ENCODE measurements at places on chromosomes 13 and 19.
A peak's percentile ranks its signal among the peaks of the same experiment; 100 is the strongest.

GRCh38 chr19:53057904-53058580, 13.5 kb downstream of the ERVV-2 start:
- no peak for DNase-seq

DNA sequence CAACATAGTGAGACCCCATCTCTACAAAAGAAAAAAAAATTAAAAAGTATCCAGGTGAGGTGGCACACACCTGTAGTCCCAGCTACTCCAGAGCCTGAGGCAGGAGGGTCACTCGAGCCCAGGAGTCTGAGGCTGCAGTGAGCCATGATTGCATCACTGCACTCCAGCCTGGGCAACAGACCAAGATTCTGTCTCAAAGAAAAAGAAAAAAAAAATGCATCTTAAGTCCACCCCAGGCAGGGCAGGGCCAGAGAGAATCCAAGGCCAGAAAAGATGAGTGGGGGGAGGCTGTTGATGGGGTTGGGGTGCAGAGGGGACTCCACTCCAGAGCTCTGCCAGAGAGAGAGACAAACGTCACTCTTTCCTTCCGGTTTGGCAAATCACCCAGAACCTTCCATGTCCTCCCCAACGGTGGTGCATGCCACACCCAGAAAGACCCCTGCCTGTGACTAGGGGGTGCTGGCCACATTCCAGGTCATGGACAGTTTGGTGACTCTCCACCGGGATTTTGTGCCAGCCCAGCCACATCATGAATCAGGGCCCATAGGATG, 431 bp downstream of the FUT3 start:
- no peak for DNase-seq

DNA sequence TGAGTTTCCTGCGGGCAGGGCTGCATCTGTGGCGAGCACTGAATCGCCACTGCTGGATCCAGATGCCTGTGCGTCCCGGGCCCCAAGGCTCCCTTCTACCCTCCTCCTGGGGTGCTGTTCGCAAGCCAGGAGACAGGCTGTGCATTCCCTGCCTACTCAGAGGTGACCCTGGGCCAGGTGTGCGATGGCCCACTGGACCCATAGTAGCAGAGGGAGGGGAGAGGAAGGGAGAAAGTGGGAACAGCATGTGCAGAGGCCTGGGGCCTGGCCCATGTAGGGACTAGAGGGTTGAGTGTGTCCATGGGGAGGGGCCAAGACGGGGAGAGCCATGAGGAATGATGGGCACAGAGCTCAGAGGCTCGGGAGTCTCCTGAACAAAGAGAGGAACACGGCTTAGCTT, 27.3 kb downstream of the CARM1 start:
- DNase-seq, result no peak

DNA sequence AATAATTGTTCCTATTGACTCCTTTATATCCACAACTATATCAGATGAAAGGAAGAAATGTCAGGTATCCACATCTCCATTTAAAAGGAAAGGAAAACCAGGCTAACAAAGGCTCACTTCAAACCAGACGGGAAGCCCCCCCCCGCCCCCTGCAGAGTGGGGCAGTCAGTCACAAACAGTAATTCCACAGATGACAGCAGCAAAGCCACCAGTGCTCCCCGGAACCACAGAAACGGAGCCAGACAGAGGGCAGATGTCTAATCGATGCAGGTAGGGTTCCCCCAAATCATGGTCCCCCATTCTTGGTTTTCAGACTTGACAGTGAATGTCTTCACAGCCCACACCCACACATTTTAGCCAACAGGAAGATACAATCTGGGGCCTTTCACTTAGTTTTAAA, 100.8 kb downstream of the STK24 start:
- no peak for DNase-seq

GRCh38 chr13:40666933-40667621, 636 bp upstream of the FOXO1 start:
- DNase-seq, result no peak

DNA sequence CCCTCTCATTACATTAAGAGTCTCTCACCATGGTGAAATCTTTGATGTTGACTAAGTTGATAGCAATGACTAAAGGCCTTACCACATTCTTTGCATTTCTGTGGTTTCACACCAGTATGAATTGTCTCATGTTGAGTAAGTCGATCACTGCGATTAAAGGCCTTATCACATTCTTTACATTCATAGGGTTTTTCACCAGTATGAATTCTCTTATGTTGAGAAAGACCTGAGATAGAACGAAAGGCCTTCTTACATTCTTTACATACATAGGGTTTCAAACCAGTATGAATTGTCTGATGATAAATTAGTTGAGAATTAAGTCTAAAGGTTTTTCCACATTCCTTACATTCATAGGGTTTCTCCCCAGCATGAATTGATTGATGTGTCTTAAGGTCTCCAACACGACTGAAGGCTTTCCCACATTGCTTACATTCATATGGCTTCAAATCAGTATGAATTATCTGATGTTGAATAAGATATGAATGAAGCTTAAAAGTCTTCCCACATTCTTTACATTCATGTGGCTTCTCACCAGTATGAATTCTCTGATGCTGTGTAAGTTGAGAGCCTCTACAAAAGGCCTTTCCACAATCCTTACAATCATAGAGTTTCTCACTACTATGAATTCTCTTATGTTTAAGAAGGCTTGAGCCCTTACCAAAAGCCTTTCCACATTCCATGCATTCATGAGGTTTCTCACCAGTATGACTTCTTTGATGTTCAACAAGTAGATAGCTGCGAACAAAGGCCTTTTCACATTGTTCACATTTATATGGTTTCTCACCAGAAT, 45.6 kb downstream of the ZNF283 start:
- no peak for DNase-seq

DNA sequence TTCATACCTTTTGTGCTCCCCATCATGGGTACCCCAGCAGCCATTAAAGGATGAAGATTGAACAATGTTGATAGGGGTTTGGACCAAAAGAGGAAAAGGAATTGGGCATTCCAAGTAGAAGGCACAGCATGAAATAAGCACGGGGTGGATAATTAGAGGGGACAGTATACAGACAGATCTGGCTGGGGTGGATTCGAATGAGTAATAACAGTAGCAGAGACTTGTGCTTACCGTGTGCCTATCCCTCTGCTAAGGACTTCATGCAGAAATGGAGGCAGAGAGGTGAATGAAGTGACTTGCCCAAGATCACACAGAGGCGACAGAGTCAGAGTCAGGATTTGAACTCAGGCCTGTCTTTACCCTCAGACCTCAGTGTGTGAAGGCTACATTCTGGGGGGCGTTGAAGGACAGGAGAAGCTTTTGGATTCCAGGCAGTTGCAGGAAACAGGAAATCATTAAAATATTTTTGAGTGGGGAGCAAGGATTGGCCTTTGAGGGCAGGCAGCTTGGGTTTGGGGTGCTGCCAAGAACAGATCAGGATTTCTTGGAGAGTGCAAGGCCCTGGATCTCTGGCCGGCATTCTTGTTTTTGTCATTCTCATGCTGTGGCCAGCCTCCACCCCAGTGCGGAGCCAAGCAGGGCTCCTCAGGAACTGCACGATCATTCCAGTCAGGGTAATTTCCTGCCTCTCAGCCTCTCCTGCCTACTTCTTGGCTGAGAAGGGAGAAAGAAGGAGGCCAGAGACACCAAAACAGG, 18.7 kb downstream of the PAF1 start:
- no peak for DNase-seq

- DNase-seq, result no peak
Observed at GRCh38 chr19:31149441-31149941, 199.7 kb downstream of the TSHZ3 start.

DNA sequence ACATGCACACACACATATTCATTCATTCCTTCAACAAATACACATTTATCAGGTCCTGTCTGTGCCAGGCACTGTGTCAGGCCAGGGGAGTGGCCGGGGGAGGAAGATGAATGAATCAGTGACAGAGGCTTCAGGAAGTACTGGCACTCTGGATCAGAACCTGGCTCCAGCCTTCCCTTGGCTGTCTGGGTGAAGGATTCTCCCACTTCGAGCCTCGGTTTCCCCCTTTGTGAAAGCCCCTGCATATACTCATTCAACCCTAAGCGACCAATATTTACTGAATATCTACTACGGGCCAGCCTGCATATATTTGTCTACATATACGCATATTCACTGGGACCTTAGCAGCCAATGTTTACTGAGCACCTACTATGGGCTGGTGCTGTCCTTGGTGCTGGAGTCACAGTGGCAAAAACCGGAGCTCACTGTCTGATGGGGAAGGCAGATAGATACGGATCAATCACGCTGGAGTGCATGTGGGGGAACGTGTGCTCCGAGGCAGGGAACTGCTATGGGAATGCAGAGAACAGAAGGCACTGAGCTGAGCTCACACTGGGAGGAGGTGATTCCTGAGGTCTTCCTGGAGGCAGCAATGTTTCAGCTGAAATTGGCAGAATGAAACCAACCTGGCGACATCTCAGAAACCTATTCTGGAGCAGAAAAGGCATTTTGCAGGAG, 636 bp upstream of the ZNF579 start:
- no peak for DNase-seq

- DNase-seq, result peak; percentile 87
Observed at GRCh38 chr19:11125994-11126685, 29.4 kb downstream of the SPC24 start.

- DNase-seq, result no peak
Observed at GRCh38 chr19:12769689-12770088, 5.7 kb downstream of the HOOK2 start.

- no peak for DNase-seq
Observed at GRCh38 chr13:50927701-50928100, 18.1 kb downstream of the RNASEH2B start.

- no peak for DNase-seq
Observed at GRCh38 chr19:55646889-55647731, 902 bp upstream of the CCDC106 start.

- DNase-seq, result no peak
Observed at GRCh38 chr19:46515879-46516350, 20.2 kb upstream of the PNMA8B start.

GRCh38 chr19:5293612-5294378, 46.8 kb downstream of the PTPRS start:
- no peak for DNase-seq

DNA sequence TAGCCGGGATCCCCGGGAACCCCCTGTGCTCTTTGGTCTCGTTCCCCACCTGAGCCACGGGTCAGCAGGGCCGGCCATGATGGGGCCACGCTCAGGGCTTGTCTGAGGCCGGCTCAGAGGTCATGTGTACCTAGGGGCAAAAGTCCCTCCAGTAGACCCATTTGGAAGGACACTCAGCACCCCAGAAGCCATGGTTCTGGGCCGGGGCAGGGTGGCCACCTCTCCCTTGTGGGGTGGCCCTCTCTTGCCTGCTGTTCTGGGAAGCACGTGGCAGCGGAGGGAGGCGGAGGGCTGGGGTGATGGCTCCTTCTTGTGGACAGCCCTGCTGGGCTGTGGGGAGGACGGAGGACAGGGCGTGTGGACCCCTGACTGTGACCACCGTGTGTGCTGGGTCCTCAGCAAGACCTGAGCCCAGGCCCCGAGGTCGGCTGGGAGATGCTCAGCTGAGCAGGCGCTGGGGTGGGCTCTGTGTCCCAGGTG, 6.4 kb upstream of the PEAK3 start:
- DNase-seq, result no peak

DNA sequence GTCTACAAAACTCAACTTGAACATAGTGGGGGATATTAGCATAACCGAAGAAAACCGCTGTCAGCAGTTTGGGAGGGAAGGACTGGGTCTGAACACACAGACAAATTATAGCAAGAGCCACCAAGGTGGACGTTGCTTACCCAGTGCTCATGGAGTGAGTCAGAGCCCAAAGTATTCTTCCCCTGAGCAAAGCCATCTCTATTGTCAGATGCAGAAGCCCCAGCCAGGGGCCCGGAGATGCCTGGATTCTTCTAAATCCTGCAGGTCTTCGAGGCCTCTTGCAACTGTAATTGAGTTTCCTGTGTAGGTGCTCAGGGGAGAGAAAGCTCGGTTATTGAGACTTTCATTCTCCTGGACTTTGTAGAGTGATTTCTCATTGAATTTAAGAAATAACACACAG, 384.5 kb downstream of the IRS2 start:
- no peak for DNase-seq

DNA sequence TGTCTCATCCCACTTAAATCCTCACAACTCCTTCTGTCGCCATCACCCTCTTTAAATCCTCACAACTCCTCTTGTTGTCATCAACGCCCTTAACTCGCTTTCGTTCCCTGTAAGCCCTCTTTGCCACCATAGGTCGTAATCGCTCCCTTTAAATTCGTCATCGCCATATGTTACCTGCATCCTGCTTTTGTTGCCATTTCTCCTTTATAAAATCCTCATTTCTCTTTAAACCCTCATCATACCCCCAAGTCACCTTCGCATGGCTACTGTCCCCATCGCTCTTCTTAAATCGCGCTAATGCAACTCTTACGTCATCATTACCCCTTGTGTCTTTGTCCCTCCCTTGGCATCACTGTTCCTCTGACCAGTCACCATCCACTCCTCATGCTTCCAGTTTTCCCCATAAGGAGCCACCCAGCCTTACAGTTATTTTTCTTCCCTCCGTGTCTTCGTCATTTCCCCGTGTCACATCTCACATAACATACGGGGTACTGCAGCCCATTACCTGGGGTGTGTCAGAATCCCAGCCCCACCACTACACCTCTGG, 539 bp downstream of the PLD3 start:
- no peak for DNase-seq

DNA sequence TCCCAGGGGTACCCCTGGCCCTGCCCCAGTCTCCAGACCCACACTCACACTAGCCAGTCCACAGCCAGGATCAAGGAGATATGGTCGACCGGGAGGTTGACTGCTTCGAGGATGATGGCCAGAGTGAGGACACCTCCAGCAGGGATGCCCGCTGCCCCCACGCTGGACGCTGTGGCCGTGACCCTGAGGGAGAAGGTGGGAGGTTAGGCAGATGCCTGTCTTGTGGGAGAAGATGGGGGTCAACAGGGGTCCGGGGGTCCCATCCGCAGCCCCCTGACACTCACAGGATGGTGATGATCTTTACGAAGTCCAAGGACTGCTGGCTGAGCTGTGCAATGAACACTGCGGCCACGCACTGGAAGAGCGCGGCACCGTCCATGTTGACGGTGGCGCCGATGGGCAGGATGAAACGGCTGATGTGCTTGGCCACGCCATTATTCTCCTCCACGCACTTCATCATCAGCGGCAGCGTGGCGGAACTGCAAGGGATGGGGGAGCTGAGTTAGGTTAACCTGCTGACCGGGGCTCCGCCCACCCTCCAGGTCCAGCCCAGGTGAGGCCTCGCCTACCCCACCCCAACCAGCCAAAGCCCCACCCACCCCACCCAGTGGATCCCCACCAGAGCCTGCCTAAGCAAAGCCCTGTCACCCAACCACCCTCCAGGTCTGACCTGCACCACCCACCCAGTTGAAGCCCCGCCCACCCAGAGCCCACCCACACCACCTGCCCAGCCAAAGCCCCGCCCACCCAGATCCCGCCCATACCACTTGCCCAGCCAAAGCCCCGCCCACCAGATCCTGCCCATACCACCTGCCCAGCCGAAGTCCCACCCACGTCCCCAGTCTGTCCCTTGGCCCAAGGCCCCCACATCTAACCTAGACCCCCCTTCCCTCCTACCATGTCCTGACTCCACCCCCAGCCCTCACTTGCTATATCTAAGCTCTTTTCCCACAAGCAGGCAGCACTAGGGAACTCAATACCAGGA, 11.2 kb downstream of the SLC1A5 start:
- no peak for DNase-seq

- DNase-seq, result no peak
Observed at GRCh38 chr13:111241006-111241755, 79.3 kb upstream of the TEX29 start.

Data from omental fat pad (tissue), 4 donors.